AG20443 (cell line): ENCODE measurements at places on chromosomes 3 and 15.

DNA sequence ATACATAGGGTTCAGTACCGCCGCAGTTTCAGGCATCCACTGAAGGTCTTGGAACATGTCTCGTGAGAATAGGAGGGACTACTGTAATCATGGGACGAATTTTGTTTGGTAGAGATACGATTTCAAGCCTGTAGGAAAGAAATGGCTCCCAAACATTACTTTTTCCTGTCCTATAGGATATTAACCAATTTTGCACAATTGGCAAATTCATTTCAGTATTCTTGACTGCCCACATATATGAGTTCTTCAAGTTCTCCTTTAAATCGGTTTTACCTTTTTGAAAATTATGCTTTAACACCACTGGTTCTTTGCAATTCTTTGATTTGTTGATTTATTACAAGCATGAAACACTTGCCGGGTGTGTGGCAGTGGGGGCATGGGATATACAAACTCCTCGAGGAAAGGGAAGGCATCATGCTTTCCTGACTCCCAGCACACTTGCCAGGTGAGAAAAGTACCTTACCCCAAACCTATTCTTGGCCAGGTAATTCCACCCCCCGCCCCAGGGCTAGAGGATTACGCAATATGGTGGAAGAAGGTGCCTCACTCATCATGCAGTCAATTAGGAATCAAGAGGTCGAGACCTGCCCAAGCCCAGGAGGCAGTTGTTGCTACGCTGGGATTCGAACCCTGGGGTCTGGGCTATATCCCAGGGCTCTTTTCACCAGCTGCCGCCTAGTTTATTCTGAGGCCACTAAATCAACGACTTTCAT lies 584 bp upstream of the LARS2 start:
- no peak for DNase-seq

GRCh38 chr3:100536093-100536492 lies 43.7 kb downstream of the TMEM45A start:
- no peak for DNase-seq

DNA sequence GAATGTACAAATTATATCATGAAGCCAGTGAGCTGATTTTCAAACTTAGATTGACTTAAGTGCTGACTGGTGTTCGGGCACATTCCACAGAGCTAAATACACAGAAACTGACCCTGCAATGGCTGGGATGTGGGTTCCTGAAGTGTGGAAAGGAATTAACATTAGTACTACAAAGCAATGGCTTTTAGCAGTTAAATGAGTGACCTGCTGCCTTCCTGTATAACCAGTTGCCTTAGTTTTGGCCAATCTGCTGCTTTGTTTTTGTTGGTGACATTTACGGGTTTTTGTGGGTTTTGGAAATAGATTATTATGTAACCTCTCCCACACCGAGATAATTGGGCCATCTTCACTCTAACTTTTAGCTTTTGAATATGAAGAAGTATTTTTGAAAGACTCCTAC lies 2.4 kb upstream of the SKIC8 start:
- DNase-seq = no peak

DNA sequence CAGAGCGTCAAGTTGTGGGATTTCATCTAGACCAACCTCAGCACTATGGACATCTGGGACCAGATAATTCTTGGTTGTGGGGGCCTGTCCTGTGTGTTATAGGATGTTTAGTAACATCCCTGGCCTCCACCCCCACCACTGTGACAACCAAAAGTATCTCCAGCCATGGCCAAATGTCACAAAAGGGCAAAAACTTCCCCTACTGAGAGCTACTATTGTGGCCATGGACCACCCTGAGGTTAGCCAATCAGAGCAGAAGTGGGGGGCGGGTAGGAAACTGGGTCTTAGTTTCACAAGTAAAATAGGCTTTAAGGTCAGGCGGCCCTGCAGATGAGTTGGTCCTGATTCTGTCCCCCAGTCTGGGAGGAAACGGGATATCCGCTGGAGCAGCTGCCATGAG lies 25.4 kb downstream of the KIF7 start:
- DNase-seq = peak; percentile 6

- no peak for DNase-seq
These were observed 549.5 kb upstream of the ARRDC4 start for GRCh38 chr15:97410897-97411575.
